ENCODE measurements at places on chromosomes 13 and 19.

GRCh38 chr13:90715485-90715884 lies 632.0 kb upstream of the MIR17HG start:
- no peak for DNase-seq

DNA sequence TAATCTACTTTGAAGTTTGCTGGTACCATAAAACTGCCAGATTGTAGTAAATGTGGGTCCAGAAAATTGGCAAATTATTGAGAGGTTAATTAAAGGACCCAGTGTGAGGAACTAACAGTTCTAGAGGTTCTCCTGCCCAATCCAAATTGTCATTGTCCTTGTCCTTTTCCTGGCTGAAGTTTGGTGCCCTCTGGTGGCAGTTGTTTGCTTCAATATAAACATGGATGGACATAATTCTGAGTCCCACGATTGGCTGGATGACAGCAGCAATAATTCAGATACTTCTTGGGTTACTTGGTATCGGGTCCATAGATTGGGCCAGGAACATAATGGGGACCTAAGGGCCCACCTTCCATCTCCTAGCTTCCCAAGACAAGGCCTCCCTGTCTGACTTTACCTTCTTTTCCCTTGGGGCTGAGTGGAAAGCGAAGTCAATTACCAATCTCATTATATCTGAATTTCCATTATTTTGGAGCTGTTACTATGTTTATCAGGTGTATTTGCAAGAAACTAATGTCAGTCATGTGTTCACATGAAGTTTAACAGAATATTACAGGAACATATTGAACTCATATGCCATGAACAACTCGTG lies 33.8 kb upstream of the GARRE1 start:
- no peak for DNase-seq

DNA sequence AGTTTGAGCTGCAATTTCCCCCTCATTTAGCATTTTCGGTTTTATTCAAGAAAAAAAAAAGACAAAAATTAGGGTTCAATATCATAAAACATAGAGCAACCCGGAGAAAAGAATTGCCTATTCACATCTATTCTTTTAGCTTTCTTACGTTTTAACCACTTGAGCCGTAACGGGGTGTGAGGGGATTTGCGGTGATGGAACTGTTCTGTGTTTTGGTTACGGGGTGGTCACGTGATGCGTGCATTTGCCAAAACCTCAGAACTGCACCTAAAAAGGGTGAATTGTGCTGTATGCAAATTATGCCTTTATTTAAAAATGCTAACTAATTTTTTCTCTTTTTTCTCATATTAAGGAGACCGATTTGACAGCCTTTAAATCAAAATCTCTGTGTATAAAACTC lies 22.1 kb downstream of the CLEC11A start:
- DNase-seq, result no peak

GRCh38 chr13:43316281-43316680 lies 292.9 kb downstream of the DNAJC15 start:
- no peak for DNase-seq

DNA sequence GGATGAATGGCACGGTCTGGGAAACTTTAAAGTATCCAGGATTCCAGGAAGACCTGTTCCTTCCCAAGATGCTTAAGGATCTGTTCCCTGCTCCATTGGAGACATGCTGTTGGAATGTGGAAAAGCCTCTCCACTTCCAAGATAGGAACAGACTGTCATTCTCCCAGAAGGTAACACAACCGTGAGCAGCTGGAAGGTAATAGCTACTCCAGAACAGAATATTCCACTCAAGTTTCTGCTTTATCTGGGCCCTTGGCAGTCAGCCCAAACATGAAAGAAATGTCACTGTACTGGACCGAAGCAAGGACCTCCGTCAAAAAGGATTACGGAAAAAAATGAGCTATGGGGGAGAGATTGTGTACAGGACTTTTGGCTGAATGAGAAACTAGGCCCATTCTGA lies 420.9 kb upstream of the NBEA start:
- DNase-seq, result no peak

DNA sequence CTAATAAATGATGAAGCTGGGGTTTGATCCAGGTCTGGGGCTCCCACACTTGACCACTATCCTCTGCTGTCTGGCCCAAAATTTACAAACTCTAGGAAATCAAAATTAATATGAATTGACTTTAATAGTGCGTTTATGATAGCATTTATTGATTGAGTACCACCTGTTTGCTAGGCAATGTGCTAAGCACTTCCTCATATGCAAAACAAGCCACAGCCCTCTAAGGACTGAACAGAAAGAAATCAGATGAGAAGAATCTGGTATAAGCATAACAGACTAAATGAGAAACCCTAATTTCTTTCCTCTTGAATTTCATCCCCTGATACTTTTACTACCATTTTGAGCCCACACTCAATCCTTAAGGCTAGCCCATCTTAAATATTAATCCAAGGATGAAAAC lies 6.6 kb upstream of the MLNR start:
- no peak for DNase-seq
